ENCODE measurements at places on chromosomes 1 and 21. TPM values are rescaled to one million over a fixed set of nuclear protein-coding genes. Genes with fewer than 3 reads are reported as not detected.

DNA sequence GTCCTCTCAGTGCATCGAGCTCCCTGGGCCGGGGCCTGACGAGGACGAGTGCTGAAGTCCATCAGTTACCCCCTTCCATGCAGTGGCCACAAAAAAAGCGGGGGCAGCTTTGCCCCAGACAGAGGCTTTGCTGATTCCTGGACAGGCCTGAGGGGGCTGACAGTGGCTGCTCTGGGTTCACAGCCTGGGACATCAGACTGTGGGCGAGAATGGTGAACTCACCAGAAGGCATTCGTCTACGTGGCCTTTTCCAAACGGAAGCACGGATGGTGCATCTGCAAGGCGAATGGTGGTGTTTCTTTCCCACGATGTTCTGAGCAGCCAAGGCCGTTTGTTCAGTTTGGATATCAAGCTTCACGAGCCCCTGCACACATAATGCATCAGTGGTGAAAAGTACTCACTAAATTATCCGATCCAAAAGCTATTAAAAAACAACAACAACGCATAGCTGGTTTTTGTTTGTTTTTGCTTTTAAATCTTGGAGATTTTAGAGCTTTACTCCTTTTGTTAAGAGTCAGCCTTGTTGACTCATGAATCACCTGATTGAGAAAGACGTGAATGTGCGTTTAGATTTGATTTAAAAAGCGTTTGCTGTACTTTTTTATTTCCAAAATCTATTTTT, 6.3 kb upstream of the ZBTB21 start:
- H3K4me1 ChIP-seq = no peaks in the 10 kb centered on the region
- no peak overlapping the region for H3K4me3 ChIP-seq
- H3K36me3 ChIP-seq = no peaks in the 10 kb centered on the region
- DNase-seq = no peak
- H3K27ac ChIP-seq = no peak overlapping the region

- DNase-seq = no peak
- peaks cover 17% of the 10 kb centered on the region for H3K4me1 ChIP-seq
- no peaks in the 10 kb centered on the region for H3K36me3 ChIP-seq
- H3K27me3 ChIP-seq = no peaks in the 10 kb centered on the region
- no peak overlapping the region for H3K27ac ChIP-seq
- no peak overlapping the region for H3K4me3 ChIP-seq
Observed at GRCh38 chr21:45418301-45419071, 13.5 kb downstream of the COL18A1 start.

GRCh38 chr1:8667869-8668594, 149.4 kb downstream of the RERE start:
- H3K4me3 ChIP-seq = no peak overlapping the region
- DNase-seq = no peak
- H3K27me3 ChIP-seq = no peaks in the 10 kb centered on the region

GRCh38 chr1:22177354-22178003, 34.6 kb upstream of the WNT4 start:
- H3K4me1 ChIP-seq = no peaks in the 10 kb centered on the region
- H3K27ac ChIP-seq = no peak overlapping the region
- no peak for DNase-seq

DNA sequence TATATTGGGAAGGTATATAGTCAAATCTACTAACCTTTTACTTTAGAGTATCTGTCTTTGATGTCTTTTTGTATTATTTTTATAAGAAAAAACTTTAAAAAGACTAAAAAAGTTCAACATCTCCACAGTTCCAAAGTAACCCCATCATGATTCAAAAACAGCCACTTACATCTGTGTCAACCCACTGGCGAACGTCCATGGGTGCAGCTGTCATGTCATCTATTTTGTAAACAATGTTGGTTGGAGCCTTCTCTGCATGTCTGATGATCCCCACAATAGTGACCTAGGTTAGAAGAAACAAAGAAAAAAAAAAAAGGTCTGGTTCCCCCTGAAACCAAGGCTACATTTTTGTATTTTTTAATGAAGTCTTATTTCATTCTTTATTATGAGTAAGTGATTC, 28.0 kb upstream of the SMPDL3B start:
- H3K36me3 ChIP-seq = no peaks in the 10 kb centered on the region
- DNase-seq = no peak
- no peaks in the 10 kb centered on the region for H3K27me3 ChIP-seq
- H3K4me3 ChIP-seq = no peak overlapping the region
- H3K4me1 ChIP-seq = no peaks in the 10 kb centered on the region

GRCh38 chr1:242225767-242226573, 227.1 kb upstream of the MAP1LC3C start:
- DNase-seq = no peak
- no peaks in the 10 kb centered on the region for H3K36me3 ChIP-seq
- no peaks in the 10 kb centered on the region for H3K4me1 ChIP-seq
- H3K27ac ChIP-seq = no peak overlapping the region
- no peak overlapping the region for H3K4me3 ChIP-seq

Gene LENEP
- not detected for total RNA-seq

Gene PCP4L1
- not detected for total RNA-seq

Gene SMIM1
- not detected for total RNA-seq
